ENCODE measurements at places on chromosomes 2 and 18.

DNA sequence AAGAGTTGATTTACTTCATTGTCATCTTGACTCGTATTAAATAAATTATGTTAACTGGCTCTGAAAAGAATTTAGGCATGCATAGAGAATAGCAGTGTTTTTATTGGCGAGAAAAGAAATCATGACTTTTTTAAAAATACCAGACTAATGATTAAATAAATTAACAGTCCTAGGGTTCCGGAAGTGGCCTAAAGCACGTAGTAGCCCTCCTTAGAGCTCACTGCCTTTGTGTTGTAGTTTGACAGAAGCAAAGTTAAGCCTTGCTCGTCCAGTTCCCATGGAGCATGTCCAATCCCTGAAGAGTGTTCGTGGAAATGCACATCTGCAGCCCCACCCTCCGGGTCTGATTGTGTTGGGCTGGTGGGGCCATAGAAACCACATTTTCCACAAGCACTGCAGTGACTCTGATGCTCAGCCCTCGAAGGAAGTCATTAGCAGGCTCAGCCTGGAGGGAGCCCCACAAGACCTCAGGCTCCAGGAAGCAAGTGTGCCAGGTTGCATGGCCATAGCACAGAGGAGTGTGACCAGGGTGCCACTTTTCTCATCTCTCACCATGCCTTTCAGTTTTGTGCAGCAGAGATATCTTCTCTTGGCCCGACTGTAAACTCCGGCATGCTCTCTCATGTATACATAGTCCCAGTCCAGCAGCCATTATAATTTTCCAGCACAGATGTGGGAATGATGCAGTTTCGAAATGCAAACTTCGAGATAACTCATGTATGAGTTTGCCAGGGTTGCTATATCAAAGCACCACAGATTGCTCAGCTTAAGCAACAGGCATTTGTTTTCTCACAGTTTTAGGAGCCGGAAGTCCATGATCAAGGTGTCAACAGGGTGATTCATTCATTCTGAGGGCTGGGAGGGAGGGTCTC is 188.6 kb upstream of the SH3BP4 start:
- DNase-seq: no peak

DNA sequence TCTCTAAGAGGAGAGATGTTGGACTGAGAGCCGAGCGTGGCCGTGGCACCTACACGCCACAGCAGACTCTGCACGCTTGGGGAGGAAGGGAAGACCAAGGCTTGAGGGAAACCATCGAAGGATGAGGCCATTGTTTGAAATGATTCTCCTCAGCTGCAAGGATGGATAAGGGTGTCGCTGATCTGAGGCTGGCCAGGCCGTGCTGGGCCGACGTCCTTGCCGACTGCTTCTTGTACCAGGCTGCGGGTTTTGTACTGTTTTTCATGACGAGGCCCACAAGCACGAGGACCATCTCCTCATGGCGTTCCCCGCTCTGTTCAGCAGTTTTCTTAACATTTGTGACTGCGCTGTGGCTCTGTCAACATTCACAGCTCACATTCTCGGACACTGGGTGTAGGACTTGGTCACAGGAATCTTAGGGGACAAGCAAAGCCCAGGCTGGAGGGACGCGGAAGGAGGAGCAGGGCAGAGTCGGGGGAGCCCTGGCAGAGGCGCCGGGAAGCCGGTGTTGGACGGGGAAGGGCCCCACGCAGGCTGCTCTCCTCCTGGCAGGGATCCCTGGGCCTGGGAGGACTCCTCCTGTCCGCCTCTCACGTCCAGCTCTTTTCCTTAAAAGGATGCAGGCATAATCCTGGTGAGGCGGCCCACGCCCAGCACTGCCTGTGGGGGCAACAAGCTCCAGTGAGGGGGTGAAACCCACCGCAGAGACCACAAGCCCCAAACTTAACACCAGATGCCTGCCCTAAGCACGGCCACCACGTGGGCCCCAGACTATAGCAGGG is 259.0 kb upstream of the SALL3 start:
- no peak for DNase-seq

DNA sequence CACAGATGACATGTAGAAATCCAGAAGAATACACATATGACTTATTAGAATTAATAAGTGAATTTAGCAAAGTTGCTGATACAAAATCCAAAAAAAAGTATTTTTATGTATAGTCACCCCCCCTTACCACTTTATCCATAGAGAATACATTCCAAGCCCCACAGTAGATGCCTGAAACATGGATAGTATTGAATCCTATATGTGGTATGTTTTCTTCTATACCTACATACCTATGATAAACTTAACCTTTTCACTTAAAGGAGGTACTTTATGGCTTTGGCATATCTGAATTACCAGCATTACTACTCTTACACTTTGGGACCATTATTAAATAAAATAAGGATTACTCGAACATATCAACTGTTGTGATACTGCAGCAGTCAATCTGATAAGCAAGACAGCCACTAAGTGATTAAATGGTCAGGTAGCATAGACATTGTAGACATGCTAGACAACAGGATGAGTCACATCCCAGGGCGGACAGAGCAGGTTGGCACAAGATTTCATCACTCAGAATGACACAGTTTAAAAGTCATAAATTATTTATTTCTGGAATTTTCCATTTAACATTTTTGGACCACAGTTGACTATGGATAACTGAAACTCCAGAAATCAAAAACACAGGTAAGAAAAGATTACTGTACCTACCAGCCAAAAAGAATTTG is 208.2 kb upstream of the CHAC2 start:
- DNase-seq: no peak

- DNase-seq: no peak
Measured at GRCh38 chr2:184599054-184599871, 934 bp downstream of the ZNF804A start.

DNA sequence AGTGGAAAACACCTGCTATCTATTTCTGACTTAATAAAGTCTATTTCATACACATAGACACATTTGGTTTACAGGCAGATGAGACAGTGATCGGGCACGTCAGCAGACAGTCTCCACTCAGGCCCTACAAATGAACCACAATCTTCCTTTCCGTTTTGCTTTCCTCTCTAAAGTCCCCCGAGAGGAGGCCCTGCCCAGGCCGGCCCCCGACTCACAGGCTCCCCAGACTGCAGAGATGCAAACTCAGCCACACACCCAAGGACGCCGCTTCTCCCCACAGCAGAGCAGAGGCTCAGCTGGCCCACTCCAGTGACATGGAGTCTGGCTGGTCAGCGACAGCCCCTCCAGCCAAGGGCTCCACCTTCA is 9.3 kb upstream of the MTERF4 start:
- no peak for DNase-seq

GRCh38 chr2:14779252-14779651 is 146.7 kb downstream of the LRATD1 start:
- DNase-seq: no peak

GRCh38 chr2:78077633-78078032 is 555.5 kb upstream of the LRRTM4 start:
- DNase-seq: no peak

DNA sequence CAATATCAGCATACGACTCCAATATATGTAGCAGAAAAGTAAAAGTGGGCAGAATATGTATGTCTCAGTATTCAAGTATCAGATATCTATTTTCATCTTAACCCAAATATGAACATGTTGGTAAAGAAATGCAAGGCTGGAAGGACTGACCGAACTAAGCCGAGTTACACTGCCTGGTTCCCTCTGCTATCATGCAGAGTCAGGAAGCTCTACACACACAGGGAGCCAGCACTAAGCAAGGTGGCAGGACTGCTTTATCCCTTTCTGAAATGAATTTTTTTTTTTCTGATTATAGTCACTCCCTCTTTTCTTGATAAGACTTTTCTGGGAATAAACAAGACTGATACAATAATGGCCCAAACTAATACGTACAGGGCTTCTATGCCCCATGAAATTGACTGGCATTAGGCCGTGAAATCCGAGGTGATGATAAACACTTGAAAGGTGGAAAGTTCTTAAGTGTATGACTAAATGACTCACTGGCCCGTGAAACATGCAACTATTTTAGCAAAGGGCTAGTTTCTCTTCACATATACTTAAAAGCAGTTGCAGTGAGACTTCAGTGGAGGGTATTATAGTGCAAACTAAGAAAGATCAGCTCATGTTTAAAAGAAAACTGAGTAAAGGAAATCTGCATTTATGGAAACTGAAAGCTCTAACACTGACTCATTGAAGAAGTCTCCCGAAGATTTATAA is 14.9 kb downstream of the DPP4 start:
- no peak for DNase-seq

DNA sequence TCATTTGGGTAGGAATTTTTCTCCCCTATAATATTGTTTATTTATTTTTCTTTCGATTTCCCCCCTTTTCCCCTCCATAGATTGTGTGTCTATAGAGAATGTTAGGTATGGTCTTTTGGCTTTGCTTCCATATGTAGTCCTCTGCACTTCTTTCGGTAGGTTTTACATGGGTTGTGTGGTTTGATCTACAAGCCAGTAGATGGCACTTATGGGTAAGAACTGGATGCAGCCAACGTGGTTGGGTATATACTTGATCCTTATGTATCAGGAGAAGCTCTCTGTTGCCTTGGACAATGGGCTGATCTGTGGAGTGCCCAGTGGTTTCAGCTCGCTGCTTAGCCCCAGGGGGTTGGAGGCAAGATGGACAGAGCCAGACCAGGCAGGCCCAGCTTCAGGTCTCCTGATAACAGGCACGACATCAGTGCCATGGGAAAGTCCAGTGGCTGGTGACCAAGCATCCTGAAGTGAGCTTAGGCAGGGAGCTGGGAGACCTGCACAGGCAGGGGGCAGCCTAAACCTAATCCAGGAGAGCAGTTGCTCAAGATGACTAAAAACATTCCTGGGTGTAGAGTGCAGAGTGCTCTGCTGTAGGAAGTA is 488.3 kb downstream of the CCDC85A start:
- DNase-seq: no peak

DNA sequence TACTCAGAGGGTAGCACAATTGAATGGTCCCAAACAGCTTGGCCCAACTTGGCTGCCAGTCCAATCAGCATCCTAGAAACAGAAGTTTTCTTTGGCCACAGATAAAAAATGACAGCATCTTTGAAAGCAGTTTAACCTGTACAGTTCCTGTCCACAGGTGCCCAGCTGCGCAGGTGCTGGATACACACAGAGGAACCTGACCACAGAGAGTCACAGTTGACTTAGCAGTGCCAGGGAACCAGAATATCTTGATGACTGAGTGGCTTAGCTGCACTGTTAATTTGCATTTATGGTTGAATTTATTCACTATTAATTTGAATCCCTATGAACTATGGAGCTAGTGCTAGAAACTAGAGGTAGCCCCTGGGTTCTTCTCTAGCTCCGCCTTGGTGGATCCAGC is 93.7 kb downstream of the TPGS2 start:
- no peak for DNase-seq

DNA sequence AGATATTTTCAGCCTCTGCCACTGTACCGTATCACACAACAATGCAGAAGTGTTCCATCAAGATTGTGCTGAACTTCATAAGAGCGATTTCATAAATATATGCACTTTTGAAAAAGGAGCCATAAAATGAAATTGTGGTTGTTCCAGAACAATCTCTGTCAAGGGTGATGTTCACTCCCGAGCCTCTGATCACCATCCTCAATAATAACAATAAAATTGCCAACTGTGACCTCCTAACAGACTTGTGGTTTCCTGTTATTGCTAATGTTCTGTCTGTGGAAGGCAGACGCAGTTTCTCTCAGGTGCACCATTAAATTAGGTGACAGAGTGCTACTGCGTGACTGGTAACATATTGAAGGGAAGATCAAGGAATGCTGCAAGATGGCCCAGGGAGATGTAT is 383.7 kb downstream of the SOCS6 start:
- no peak for DNase-seq

- no peak for DNase-seq
Measured at GRCh38 chr2:234502285-234502918, 5.5 kb upstream of the ARL4C start.

GRCh38 chr2:58515827-58516573 is 274.9 kb upstream of the FANCL start:
- DNase-seq: no peak

GRCh38 chr2:203989521-203989920 is 53.0 kb downstream of the ICOS start:
- DNase-seq: no peak

DNA sequence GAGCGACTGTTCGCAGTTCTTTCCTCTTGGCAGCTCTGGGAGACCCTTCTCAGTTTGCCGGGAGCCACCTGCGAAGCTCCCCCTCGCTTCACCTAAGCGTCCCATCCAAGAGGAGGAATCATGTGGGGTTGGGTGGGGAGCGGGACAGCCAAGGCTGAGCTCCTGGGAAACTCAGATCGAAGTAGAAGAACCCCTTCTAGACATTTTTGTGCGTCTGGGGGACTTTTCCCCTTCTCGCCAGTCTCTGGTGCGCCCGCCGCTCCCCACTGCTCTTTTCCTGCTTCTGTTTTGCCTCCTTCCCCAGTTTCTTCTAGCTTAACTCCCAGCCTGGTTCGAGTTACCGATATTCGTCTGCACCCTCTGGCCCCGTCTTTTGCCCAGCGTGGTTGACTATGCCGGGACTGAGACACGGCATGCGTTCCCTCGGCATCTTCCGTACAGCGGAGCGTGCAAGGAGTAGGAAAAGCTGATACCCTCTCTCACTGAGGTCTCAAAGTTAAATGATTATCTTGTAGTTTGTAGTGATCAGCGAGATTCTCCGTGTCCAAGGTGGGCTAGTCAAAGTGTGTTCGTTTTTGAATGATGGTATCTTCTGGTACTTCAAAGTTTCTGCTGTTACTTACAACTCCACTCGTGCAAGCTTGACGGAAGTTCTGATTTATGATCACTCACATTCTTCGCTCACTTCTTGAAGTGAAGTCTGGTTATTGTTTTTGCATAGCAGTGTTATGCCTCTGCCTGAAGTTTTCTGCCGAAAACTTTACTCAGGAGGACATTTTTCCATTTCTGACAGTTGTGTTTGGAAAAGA is 664 bp downstream of the CAMKMT start:
- no peak for DNase-seq

- DNase-seq: no peak
Measured at GRCh38 chr18:23861326-23861725, 153.2 kb upstream of the TTC39C start.

GRCh38 chr18:11517704-11518103 is 91.7 kb upstream of the SLC35G4 start:
- no peak for DNase-seq

DNA sequence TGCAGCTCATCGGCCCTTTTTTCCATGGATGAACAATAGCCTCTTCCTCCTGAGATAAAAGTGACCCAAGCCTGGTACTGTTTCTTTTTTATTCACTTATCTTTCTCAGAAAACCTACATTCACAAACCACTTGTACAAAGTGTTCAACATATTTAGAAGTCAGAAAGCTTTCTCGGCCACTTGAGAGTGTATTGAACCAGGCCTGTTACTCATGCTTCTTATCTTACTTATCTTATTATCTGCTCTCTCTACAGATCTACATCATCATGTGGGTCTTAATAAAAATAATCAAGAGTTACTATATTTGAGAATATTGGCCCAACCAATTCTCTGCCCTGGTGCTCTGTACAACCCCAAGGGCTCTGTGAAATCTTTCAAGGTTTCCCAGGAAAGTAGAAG is 242.1 kb downstream of the MREG start:
- DNase-seq: no peak

- DNase-seq: no peak
Measured at GRCh38 chr18:3667255-3668137, 217.5 kb downstream of the TGIF1 start.
